Jurkat, Clone E6-1 (cell line): ENCODE measurements at places on chromosomes 13 and 19.

DNA sequence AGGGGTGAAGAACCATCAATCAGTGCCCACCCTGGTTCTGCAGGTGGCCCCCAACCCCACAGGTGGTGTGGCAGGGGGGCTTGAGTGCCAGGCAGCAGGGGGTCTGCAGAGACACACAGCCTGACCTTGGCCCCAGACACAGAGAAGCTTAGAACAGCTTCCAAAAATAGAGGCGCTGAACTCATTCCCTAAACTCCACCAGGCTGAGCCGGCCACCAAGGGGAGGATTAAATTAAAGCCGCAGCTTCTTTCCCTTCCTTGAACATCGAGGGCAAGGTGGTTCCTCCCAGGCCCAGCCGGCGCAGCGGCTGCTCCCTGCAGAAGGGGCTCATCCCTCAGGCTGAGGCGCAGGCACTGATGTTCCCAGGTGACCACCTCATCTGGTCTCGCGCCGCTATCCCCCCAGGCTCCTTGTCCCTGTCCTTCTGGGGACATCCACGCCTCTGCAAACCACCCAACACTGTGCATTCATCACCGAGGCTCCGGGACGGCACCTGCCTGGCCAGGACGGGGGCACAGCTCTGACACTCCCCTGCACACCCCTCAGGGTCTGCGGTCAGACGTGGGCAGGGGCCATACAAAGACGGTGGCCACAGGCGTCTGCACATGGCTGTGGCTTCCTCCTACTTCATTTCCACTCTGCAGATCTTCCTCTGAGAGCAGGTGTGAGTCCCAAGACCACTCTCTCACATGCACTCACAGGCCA lies 30.9 kb downstream of the LAMP1 start:
- DNase-seq = no peak

DNA sequence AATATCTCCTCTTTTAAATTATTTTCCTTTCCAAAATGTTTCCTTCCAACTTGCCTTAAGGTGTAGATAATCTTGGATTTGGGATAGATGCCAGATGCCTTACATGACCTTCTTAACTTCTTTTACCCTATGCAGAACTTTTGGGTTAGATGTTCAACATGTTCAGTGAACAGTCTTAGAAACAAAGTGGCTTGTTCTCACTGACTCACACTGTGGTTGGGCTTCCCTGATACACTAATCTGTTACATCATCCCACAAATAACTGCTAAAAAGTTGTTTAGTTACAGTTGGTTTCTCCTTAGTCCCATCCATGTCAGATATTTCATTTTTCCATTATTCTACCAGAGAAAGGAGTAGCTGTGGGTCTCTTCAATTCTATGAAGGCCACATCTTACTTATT lies 2638.2 kb downstream of the PCDH9 start:
- DNase-seq = no peak

- DNase-seq = no peak
Measured at GRCh38 chr19:45040059-45040771, 1.4 kb downstream of the CLASRP start.

DNA sequence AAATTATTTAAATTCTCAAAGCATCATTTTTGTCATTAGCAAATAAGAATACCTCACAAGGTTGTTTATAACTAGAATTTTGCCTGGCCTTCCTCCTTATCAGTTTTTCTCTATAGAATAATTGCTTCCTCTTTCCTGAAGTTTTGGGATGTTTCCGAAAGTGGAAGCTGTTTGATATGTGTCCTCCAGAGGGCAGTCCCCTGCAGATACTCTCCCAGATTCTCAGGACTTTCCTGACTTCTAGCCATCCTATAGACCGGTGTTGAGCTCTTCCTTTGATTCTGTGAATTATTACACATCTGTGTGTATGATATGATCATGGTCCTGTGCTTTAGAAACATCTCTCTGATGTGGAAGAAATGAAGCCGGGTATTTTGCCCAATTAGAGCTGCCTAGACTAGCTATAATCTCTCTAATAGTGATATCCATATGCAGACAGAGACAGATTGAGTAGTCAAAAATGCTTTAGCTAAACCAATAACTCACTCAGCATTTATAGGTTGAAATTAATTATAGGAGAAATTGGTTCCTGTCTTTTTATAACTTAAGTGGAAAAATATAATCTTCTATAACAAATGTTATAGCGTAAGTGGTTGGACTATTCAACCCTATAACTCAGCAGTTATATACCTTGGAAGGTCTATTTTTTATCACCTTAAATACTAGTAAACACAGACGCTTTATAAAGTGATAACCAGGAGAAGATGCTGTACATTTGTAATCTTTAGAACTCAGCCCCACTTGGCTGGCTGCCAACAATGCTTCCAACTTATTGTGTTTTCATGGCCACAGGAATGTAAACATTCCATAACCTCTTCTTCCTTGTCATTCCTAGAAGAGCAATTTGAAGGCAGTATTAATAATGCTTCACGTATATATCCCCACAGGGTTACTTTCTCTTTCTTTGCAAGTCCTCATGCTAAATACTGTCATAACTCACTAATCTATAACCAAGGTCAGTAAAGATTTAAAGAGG lies 201.0 kb upstream of the RXFP2 start:
- no peak for DNase-seq

DNA sequence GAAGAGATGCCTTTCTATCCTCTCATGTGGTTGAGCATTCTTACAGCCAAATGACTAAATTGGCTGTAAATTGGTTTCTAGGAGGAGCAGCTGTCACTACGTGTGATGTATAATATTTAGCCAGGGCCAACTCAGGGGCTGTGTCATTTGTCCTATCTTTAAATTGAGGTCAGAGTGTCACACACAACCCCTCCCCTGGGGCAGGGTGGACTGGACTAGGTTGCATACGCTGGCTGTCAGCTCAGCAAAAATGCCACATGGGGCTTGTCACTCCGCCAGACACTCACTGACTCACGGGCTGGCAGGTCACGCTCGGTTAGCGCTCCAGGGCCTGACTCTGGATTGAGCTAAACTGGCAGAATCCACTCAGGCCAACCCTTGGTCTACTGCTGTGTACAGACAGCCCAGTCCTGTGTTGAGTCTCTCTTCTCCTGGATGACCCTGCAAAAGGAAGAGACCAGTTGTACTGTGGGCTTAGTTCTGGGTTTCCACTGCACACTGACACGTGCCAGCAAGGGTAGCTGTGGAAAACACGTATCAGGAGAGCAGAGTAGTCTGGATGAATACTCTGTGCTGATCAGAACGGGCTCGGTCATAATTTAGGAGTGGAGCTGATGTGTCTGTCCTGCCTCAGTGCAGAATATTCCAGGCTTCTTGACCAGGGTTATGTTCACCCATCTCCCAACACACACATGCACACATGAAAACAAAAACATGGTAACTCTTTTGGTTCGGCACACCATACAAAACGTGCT lies 29.1 kb downstream of the SHISA2 start:
- no peak for DNase-seq

DNA sequence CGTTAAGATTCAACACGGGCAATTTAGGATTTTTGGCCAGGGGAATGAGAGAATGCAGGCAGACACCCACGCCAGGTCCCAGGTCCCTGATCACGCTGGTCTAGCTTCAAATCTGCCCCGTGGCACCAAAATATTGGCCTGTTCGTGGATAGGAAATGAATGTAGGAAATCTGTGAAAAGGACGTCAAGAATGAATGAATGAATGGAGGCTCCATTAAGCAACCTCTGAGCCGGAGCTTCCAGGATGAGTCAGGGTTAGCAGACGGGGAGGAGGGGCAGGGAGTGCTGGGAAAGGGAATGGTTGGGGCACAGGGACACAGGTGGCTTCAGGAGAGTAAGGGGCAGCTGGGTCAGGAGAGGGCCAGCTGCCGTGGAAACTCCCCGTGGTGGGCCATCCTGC lies 4.2 kb downstream of the SULT2B1 start:
- DNase-seq = no peak

DNA sequence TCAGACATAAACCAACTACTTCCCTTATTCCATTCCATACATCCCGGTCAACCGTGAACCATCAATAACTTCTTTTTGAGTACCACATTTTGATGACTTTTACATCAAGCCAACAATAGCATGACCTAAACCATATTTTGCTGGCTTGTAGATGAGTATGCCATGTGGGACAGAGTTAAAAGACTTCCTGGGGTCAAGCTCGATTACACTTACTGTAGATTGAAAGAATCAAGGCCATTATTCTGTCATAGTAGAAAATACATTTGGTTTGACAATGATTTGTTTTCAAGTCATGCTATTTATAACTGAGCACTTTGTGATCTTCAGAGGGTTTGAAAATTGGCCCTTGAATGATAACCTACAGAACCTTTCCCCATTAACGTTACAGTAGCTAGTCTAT lies 1086.9 kb upstream of the PCDH20 start:
- DNase-seq = no peak

- no peak for DNase-seq
Measured at GRCh38 chr19:52735734-52736133, 890 bp upstream of the ZNF611 start.

GRCh38 chr13:113931841-113932459 lies 41.9 kb downstream of the C13orf46 start:
- no peak for DNase-seq

GRCh38 chr19:23772675-23773063 lies 14.0 kb upstream of the ZNF681 start:
- DNase-seq = no peak

GRCh38 chr19:28700176-28700575 lies 512.8 kb downstream of the UQCRFS1 start:
- no peak for DNase-seq

- DNase-seq = no peak
Measured at GRCh38 chr13:46716821-46717220, 80.1 kb downstream of the ESD start.

- DNase-seq = peak; percentile 21
Measured at GRCh38 chr13:35789335-35790165, 313.1 kb upstream of the MAB21L1 start.

DNA sequence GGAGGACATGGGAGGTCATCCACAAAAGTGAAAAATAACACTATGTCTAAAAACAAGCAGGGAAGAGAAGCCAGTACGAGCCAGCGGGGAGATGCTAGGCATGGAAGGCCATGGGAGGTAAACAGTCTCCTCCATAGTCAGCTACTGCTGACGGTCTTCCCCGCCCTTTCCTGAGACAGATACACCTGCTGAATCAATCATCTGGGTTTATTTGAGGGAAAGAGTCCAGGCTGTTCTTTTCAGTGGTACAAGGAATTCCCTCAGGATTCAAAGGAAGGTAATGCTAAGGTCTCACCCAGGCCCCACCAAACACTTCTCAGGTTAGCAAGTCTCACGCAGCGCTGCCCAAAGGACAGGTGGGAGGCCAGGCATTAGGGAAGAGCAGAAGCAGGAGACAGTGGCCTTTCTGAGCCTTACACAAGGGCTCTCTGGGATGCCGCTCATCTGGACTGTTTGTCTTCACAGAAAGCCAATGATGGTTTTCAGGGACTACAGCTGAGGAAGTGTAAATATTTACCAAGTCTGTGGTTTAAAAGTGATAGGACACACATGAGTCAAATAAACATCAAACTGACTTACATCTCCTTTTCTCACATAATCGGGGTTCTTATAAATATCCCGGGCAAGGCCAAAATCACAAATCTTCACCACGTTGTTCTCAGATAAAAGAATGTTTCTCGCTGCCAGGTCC lies 173.9 kb downstream of the FLT1 start:
- DNase-seq = no peak

DNA sequence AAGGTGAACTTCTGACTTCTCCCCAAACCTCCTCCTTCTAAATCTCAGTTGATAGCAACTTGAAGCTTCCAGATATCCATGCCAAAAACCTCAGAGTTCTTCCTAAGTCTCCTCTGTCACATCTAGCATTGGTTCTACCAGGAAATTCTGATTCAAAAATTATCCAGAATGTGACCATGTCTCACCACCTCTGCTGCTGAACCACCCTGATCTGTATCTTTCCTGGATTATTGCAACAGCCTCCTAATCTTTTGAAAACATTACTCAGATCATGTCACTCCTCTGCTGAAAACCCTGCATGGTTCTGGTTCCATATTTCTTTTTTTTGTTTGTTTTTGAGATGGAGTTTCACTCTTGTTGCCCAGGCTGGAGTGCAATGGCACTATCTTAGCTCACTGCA lies 78.7 kb upstream of the TNFSF11 start:
- DNase-seq = no peak

GRCh38 chr19:14449321-14449720 lies 16.2 kb downstream of the PKN1 start:
- DNase-seq = no peak

- DNase-seq = no peak
Measured at GRCh38 chr13:67043901-67044300, 186.2 kb downstream of the PCDH9 start.

GRCh38 chr19:12790628-12791344 lies 500 bp upstream of the JUNB start:
- no peak for DNase-seq

- DNase-seq = no peak
Measured at GRCh38 chr13:32211813-32212212, 103.3 kb downstream of the ZAR1L start.

- DNase-seq = no peak
Measured at GRCh38 chr13:75132701-75133695, 349.0 kb downstream of the TBC1D4 start.

DNA sequence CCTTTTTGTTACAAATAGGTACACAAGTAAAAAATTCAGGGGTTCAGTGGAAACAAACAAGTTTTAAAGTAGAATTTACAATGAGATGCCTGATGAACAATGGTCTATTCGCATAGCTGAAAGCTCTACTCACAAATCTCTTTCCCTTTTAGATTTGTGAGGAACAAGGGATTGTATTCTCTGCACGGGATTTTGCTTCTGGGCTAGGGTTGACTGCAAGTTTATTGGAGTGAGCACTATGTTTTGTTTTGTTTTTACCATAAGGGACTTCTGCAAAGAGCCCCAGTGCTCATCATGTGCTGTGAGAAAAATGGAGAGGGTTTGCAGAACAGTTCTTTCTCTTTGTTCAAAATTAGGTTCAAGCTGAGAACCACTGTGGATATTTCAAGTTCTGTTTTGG lies 160.5 kb downstream of the DLEU7 start:
- DNase-seq = no peak

DNA sequence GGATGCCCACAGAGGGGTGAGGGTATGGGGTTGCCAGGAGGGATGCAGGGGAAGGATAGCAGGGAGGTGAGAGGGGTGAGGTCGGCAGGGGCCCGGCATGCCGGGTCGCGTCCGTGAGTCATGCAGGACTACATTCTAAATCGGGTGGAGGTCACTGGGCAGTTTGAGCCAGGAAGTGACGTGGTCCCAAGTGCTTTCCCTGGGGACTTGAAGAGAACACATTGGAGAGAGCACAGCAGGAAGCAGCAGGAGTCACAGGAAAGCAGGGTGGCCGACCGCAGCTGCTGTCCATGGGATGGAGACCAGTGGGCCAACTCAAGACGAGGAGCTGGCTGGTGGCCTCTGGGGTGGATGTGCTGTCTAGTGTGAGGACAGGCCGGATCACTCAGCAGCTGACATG lies 92.0 kb upstream of the WASF3 start:
- DNase-seq = no peak
